ENCODE measurements at places on chromosomes 16 and 17.
A peak's percentile ranks its signal among the peaks of the same experiment; 100 is the strongest.

GRCh38 chr16:10103700-10104099, 78.5 kb downstream of the GRIN2A start:
- DNase-seq = no peak

DNA sequence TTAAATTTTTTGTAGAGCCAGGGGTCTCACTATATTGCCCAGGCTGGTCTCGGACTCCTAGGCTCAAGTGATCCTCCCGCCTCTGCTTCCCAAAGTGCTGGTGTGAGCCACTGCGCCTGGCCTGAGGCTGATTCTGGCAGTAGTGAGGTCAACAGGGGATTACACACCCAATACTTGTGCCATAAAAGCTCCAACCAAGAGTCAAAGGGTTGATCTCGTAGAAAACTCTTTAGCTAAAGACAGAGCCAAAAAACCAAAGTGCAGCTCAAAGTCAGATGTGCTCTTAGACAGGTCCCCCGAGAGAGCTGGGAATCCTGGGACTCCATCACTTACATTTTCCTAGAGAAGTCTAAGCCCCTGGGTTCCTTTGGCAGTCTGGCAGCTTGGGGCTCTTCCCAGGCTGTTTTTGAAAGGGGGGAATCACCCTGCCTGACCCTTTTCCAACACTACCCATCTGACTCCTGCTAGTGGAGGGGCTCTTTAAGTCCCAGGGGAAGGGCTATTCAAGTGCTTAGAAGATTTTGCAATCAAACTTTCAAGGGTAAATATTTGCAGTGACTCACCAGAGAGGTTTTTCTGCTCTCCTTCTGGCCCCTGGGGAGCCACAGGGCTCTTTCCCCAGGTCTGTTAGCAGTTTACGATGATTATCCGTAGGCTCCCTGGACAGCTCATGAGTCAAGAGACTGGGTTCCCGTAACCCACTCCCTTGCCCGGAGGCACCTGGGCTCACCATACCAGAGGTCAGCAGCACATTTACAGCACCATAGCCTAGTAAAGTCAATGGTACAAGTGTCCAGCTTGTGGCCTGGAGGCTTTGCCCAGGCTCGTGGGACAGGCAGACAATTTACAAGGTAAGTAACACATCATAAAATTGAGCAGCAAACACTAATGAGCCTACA, 408.7 kb downstream of the SLC39A11 start:
- peak; percentile 91 for DNase-seq

GRCh38 chr17:18144261-18144660, 35.7 kb downstream of the MYO15A start:
- DNase-seq = no peak

- no peak for DNase-seq
Observed at GRCh38 chr16:46688101-46688653, 801 bp downstream of the VPS35 start.

DNA sequence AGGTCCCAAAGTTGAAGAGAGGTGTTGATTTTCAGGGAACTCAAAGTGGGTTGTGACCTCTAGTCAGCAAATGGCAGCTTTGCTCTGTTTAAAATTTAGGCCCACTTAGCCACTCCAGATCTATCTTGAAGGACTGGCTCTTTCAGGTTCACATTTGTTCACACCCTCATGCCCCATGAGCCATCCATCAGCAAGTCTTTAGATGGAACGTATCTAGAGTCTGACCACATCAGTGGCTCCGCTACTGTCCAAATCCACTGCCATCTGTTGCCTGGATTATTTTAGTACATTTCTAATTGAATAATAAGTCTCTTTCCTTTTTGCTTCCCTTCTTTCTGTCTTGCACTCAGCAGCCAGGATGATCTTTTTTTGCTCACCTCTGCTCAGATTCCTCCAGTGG, 10.5 kb downstream of the ITGB3 start:
- DNase-seq = no peak

GRCh38 chr17:64039106-64039400, 18.6 kb upstream of the ICAM2 start:
- no peak for DNase-seq

DNA sequence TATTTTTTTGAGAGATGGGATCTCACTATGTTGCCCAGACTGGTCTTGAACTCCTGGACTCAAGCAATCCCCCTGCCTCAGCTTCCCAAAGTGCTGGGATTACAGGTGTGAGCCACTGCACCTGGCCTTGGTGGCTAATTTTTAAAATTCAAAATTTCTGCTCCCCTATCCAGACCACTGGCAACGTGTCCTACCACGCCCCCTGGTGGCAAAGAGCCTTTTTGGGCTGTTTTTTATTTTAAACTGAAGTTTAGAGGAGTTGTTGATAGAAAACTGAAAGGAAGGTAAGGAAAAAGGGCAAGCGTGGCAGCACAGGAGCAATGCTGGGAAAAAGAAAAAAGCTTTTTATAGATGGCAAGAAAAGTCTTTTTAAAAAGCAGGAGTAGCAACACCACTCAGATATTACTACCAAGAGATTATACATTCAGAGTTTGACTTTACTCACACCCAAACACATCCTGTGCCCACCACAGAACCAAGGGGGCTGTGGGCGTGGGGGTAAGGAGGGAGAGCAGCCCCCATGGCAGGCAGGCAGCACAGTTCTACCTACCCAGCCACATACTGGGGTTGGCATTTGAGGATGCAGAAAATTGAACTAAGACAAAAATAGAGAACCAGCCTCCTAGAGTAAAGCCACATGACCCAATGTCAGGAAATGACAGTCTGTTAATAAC, 4.2 kb upstream of the MXRA7 start:
- DNase-seq = peak; percentile 53

- DNase-seq = no peak
Observed at GRCh38 chr17:60297760-60298401, 94.1 kb downstream of the USP32 start.

DNA sequence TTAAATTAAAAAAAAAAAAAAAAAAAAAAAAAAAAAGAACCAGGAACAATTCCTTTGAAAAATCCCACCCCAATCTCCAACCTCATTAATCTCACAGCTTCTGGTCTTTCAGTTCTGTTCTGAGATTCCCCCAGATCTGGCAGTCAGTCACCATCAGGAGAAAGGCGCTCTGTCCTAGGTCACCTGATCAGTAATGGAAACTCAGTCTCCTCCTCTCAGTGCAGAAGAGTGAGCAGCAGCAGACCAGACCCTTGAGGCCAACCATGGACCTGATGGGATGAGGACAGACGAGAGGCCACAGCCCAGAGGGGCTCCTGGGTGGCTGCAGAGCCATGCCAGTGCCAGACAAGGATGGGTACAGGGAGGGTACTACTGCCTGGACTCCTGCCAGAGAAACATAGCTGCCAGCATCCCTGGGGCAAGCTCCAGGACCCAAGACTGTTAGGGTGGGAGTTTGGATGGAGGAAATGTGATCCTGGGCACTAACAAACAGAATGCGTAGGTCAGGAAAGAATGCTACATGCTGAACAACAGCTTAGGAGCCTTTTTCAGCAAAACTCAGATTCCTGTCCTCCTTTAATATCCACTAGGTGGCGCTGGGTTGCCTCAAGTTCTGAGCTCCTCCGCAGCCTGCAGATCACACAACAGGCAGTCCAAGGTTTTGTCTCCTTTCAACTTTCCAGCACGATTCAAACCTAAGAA, 28.7 kb downstream of the MPG start:
- DNase-seq = peak; percentile 83

Measured in ELF-1 (cell line).